ENCODE measurements at places on chromosomes 11 and 22. TPM values are rescaled to one million over a fixed set of nuclear protein-coding genes. Genes with fewer than 3 reads are reported as not detected.

- no peak for DNase-seq
Observed at GRCh38 chr11:73117071-73117470, 25.0 kb downstream of the FCHSD2 start.

DNA sequence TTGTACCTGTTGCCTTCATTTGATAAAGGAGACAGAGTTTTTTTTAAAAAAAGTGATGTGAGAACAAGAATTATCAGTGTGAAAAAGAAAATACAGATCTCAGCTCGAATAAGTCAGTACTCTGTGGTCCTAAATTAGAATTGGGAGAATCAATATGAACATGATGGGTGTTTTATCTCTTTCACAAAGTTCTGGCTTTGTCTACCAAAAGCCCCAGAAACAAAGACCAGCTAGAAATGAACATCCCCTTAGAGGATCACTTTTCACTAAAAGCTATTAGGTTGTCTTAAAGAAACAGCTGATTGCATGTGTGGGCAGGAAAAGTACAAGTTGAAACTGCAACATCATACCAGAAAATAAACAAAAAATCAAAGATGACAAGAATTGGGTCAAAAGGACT lies 8.4 kb upstream of the ST14 start:
- no peak for DNase-seq

DNA sequence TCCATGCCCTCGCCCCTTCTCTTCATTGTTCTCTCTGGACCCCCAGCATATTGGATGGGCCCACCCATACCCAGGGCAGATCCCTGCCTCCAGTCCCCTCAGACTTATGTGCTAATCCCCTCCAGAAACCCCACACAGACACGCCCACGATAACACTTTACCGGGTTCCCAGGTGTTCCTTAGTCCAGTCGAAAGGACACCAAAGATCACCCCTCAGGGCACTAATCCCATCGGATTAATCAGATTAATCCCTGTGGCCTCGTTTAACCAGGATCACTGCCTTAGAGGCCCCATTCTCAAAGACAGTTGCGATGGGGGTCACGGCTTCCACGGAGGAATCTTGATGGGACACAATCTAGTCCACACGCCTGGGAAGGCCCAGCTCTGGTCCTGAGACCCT lies 80.8 kb downstream of the SHANK2 start:
- DNase-seq: no peak

DNA sequence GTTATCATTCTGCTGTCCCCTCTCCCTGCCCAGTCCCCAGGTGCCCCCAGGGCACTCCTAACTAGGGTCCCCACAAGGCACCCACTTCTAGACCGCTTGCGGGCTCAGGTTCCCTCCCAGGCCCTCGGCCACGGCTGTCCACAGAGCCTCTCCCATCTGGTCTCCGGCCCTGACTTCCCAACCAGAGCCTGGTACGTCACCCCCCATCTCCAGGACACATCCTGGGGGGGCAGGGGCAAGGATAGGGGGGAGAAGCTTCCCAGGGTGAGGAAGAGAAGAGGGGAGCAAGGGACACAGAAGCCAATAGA lies 457 bp downstream of the SSTR3 start:
- DNase-seq: no peak

DNA sequence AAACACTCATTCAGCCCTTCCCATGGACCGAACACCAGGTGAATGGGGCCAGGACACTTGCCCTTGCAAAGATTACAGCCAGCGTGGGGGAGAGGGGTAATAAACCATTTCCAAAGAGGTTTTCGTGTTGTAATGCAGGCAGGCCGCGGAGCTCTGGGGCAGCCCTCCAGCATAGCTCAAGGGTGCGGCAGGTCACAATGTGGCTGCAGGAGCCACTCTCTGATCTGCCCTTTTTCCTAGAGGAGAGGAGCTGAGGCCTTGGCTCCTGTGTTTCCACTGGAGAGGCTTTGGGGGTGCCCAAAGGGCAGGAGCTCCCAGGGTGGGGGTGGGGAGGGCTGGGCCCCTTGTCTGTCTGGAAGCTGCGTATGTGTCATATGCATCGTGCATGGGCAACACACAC lies 134.2 kb upstream of the NECTIN1 start:
- no peak for DNase-seq

DNA sequence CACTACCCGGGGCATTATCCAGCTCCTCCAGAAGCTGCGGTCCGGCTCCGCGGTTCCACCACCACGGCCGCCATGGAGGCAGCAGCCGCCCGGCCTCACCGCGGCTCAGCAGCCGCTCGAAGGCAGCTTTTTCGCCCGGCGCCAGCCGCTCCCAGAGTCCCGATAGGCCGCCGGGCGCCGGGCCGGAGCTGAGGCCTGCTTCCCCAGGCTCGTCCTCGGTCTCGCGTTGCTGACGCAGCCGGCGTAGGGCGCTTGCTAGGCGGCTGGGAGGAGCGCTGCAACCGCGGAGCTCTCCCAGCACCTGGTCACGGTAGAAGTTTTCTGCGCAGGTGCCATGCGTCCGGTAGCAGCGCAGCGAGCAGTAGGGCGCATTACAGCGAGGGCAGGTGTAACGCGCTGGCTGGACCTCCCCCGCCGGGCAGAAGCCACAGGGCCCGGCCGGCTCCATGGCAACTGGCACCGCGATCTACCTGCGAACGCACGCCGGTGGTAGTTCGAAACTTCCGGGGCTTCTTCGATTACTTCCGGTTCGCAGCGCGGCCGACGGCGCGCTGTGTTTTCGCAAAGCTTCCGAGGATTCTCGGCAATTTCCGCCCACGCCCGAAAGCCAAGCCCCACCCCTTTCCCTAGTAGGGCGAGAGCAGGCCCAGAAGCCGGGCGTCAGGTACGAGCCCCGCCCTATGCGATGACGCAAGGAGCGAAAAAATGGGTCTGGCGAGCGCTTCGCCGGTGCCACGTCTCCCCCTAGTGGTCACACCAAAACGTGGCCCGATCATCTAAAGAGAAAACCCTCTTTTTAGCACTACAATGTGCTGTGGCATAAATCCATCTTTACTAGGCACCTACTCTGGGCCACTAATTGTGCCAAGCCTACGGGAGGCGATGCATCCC lies at the start of gene ZNHIT2:
Gene ZNHIT2, minus strand, starts transcription at position 496 of the 891 bp plus-strand sequence. Its CDS starts 48 bp downstream, at position 448.
- DNase-seq: peak; percentile 100

- no peak for DNase-seq
Observed at GRCh38 chr11:2763984-2764383, 64.2 kb upstream of the KCNQ1OT1 start.

- DNase-seq: no peak
Observed at GRCh38 chr11:94518300-94518699, 6.0 kb downstream of the C11orf97 start.

DNA sequence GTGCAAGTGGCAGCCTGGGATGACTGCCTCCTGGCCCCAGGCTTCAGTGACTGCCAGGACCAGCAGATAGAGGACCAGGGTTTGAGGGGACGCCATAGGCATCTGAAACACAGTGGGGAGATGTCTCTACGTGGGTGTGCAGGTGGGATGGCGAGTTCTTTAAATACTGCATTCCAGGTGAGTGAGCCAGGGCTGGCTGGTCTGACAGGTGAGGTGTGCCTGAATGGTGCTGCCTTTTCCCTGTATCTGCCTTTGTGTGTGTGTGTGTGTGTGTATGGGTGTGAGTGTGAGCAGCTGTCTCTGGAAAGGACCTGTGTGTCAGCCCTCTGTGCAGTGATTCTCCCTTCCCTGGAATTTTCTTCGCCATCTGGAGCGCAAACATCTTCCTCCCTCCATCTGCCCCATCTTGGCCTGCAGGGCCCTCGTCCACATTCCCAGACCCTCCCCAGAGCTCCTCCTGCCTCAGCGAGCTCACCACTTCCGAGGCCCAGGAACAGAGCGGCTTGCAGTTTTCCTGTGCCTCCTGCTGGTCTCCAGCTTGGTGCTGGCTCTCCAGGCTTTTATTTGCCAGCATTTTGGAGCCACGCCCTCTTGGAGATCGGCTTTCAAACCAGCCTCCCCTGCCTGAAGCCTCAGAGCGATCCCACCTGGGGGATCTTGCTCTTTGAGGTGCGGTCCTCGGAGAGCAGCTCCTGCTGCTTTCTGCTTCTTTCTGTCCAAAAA lies at the start of gene GPHA2:
Gene GPHA2, minus strand, starts transcription at position 535 of the 723 bp plus-strand sequence. Its CDS starts 433 bp downstream, at position 102.
- DNase-seq: peak; percentile 82

The FAM83F gene
- total RNA-seq: 0.09 TPM

DNA sequence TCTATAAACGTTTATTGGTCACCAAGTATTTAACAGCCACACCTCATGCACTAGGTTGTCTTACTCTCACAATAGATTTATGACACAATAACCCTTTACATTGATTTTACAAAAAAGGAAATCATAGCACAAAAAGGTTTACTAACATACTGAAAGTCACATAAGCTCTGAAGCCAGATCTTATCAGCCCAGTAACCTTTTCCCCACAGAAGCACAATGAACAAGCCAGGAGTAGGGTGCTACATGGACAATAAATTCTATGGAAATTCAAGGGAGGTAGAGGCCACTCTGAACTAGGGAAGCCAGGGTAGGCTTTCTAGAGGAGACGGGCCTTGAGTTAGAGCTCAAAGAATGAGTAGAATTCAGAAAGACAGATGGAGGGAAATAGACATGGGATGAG lies 633.5 kb upstream of the CADM1 start:
- DNase-seq: no peak

GRCh38 chr22:32643246-32643645 lies 158.3 kb upstream of the TIMP3 start:
- DNase-seq: no peak

- no peak for DNase-seq
Observed at GRCh38 chr22:36659762-36660509, 43.6 kb downstream of the CACNG2 start.

The SYT7 gene
- 4.4 TPM for total RNA-seq

DNA sequence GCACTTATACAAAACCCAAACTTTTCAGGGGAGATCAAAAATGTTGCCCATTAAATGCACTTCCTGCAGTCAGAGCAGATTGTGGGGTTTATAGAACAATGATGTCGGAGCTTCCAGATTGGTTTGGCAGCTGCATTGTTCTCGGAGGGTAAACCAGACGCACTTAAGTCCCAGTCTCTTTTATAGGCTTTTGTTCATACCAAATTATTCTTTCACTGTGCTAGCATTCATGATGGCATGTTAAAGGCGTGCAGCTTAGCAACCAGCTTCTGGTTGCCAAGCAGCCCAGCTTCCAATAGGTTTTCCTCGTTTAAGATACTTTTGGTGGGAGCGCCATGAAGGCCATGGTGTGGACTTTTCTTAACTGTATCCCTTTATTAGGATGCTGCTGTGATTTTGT lies 40.9 kb downstream of the ZC3H12C start:
- DNase-seq: peak; percentile 85

DNA sequence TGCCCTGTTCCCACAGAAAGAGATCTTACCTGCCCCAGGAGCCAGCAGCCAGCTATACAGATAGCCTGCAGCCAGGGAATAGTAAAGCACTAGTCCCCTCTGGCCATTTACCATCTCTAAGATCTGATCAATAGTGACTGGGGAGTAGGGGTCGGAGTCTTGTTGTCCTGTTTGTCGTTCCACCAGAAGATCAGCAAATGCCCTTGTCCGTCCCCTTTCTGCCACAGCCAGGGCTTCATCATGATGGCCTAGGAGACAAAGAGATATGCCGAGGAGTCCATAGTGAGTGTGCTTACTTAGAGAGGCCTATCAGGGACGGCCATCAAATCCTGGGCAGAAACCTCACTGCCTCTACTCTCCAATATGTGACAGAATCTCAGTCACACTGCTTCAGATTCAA lies 177.1 kb upstream of the PITPNB start:
- no peak for DNase-seq

The LRRC74B gene
- total RNA-seq: not detected

The KBTBD4 gene
- total RNA-seq: 19.5 TPM

GRCh38 chr11:61174273-61174672 lies 13.0 kb upstream of the VPS37C start:
- no peak for DNase-seq

The SCGB1D2 gene
- total RNA-seq: not detected

- peak; percentile 90 for DNase-seq
Observed at GRCh38 chr11:130449996-130450769, 1.7 kb downstream of the ADAMTS15 start.

DNA sequence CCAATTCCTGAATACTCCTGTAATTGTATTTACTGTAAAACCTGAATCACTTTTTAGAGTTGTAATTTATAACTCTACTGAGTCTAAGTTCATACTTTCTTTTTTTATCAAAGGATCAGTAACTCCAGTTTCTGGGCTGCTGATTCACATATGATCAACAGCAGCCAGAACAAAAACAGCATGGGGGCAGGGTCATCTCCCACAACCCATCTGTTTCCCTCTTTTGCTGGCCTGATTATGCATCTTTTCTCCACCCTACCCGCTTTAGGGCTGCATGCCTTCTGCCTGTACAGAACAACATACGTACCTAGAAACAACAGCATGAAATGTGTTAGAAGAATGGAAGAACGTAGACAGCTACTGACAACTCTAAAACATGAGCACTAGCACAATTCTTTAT lies 76.0 kb downstream of the MRTFA start:
- no peak for DNase-seq

- peak; percentile 75 for DNase-seq
Observed at GRCh38 chr11:116173941-116174911, 598.6 kb downstream of the BUD13 start.

GRCh38 chr11:69588270-69588669 lies 52.7 kb upstream of the CCND1 start:
- DNase-seq: no peak

The CECR2 gene
- 67.8 TPM for total RNA-seq

The CRYBA4 gene
- 1.6 TPM for total RNA-seq

DNA sequence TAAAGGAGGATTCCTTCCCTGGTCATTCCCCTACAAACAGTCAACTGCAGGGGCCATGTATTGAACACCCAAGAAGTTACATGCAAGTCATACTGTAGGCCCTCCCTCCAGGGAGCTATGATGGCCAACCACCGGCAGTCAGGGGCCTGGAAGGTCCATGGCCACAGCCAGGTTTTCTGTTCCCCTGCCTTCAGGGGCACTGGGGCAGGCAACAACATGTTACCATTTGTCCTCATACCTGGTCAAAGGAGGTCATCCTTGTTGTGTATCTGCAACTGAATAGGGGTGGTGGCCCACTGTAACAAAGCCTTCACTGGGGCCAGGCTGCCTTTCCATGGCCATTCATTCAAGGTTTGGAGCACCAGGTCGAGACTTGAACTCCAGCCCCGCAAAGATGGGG lies 433.6 kb downstream of the DYNC2H1 start:
- no peak for DNase-seq

The GRAP2 gene
- total RNA-seq: not detected

The IRAG1 gene
- 5.9 TPM for total RNA-seq

The TMEM191C gene
- total RNA-seq: not detected

- DNase-seq: no peak
Observed at GRCh38 chr22:49369726-49370626, 457.7 kb downstream of the BRD1 start.

The PHLDA2 gene
- not detected for total RNA-seq

The GPHA2 gene
- not detected for total RNA-seq

DNA sequence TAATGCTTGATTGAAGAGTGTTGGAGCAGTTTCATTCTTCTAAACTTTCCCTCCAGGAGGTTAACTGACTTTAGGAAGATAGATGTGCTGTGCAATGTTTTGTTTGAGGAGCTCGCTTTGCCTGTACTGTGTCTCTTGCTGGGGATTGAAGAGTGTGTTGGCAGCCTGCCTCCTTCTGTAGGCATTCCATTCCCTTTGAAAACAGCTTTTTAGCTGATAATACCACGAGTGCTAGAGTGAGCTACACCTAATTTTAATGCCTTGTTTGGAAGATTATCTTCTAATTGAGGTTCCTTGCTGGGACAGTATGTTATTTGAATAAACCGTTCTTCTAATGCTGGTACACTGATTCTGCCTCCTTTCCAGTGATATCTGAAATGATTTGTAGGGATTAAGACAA lies 7.2 kb downstream of the DDX10 start:
- DNase-seq: peak; percentile 13
